CD8-positive, alpha-beta T cell (primary cell): ENCODE measurements at places on chromosomes 6 and 20. TPM values are rescaled to one million over a fixed set of nuclear protein-coding genes. Genes with fewer than 3 reads are reported as not detected.

UBE2C gene
- total RNA-seq = not detected

FLRT3 gene
- not detected for total RNA-seq

TREM2 gene
- total RNA-seq = not detected

CST4 gene
- not detected for total RNA-seq

DPPA5 gene
- total RNA-seq = not detected

LRRN4 gene
- total RNA-seq = not detected

MLN gene
- not detected for total RNA-seq

- DNase-seq = no peak
Observed at GRCh38 chr6:148768646-148769270, 21.9 kb downstream of the UST start.

DNA sequence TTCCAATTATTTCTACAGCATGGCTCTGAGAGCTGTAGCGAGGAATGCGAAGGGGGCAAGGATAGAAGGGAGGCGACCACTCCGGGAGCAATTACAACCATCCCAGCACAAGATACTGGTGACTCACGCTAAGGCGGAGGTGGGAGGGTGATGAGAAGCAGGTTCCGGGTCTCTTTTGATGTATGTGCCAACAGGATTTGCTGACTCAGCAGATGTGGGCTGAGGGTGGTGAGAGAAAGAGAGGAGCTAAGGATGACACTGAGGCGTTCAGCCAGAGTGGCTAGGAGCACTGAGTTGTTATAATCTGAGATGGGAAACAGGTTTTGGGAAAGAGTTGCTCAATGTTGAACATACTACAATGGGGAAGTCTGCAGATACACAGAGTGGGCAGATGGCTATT, 9.3 kb upstream of the TXNDC5 start:
- no peak for DNase-seq

DNA sequence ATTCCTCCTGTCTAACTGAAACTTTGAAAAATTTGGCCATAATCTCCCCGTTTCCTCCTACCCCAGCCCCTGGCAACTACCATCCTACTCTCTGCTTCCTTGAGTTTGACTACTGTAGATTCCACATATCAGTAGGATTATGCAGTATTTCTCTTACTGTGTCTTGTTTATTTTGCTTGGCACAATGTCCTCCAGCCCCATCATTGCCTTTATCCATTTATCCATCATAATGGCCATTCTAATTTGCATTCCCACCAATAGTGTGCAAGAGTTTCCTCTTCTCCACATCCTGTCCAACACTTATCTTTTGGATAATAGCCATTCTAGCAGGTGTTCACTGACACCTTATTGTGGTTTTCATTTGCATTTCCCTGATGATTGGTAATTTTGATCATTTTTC, 202.3 kb downstream of the THBS2 start:
- DNase-seq = no peak

DNA sequence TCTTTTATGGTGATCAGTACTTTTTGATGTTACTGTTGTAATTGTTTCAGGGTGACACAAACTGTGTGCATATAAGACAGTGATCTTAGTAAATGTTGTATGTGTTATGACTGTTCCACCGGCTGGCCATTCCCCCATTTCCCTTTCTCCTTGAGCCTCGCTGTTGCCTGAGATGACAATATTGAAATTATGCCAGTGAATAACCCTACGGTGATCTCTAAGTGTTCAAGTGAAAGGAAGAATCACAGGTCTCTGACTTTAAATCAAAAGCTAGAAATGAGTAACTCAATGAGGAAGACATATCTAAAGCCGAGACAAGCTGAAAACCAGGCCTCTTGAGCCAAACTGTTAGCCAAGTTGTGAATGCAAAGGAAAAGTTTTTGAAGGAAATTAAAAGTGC, 32.3 kb downstream of the TULP4 start:
- no peak for DNase-seq

DNA sequence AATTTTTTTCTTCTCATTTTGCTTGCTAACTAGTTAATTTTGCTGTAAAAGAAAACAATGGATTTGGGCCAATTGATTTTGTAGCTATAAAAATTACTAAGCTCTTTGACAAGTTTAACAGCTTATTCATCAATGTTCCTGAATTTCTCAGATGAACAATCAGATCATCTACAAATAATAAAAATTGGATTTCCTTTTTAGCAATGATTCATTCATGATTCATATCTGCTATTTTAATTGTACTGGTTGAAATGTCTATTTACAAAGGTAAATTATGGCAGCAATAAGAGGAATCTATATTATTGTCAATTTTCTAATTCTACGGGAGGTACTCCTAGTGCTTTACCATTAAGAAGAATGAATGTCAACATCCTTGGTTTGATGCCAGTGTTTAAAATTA, 178.8 kb upstream of the BTBD3 start:
- DNase-seq = no peak

DNA sequence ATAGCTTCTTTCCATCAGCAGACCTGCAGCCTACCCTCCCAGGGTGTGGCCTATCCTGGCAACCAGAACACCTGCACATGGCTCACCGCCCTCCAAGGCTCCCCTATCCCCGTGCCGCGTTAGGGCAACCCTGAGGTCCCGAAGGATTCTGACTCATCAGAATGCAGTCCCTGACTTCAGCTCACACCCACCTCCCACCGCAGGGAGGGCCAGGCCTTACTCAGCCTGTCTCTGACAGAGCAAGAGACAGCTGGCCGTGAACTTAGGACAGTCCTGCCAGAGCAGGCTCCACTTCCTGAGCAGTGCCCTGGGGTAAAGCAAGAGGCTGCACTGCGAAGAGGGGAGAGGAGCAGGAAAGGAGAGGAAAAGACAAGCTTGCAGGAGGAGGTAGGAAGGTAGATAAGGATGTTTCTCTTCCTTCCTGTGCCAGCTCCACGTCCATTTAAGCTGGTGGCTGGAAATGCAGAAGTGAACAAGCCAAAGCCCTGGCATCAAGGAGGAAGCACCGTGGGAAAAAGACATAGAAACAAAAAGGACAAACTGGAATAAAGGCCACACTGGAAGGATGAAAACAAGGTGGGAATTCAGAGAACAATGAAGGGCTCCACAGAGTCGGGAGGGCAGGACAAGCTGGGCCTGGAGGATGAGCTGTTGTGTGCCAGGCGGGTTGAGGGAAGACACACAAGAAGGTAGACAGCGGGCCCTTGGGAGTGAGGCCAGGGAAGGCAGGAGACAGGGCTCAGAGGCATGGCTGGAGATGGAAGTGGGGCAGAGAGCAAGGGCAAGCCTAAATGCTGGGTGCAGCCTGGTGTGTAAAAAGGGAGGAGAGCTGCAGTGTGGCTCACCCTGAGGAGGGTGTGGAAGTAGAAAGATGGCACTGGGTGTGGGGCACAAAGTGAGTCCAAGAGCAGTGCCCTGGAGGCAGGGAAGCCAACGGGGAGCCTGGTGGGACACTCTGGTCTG, 102.7 kb downstream of the SLC23A2 start:
- DNase-seq = no peak

DNA sequence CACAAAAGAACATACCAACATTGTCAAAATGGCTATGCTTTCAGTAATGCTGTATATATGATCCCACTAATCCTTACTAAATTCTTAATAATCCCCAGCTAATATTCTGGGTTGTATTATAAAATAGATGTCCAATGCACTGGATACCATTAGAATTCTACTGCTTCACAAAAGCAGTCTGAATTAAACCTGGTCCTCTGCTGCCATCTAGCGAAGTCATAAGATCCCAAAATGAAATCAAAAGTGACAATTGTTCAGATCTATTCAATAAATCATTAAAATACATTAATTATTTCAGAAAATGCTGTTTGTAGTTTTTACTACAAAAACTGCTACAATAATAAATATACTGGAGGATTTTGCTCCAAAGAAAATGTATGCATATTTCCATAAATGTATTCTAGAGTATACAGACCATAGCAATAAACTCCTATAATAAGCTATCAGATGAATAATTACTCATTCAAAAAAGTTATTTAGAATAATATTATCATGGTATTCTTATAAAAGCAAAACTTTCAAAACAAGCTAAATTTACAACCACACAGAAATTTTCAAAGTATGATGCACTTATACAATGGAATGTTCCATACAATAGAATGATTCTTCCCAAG, 92.6 kb downstream of the RNGTT start:
- peak; percentile 20 for DNase-seq

DNA sequence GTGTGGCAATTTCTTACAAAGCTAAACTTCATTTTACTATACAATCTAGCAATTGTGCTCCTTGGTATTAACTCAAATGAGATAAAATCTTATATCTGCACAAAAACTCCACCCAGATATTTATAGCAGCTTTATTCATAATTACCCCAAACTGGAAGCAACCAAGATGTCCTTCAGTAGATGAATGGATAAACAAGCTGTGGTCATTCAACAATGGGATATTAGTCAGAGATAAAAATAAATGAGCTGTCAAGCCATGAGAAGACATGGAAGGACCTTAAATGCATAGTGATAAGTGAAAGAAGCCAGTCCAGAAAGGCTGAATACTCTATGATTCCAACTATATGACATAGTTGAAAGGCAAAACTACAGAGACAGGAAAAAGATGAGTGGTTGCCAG, 98.9 kb upstream of the BMP2 start:
- DNase-seq = no peak

GRCh38 chr20:62636446-62636845, 5.9 kb upstream of the SLCO4A1 start:
- DNase-seq = no peak

GRCh38 chr20:8443464-8444072, 311.5 kb downstream of the PLCB1 start:
- no peak for DNase-seq

- no peak for DNase-seq
Observed at GRCh38 chr6:36662827-36663256, 15.7 kb upstream of the CDKN1A start.

GRCh38 chr6:138971601-138972000, 16.5 kb downstream of the REPS1 start:
- no peak for DNase-seq

DNA sequence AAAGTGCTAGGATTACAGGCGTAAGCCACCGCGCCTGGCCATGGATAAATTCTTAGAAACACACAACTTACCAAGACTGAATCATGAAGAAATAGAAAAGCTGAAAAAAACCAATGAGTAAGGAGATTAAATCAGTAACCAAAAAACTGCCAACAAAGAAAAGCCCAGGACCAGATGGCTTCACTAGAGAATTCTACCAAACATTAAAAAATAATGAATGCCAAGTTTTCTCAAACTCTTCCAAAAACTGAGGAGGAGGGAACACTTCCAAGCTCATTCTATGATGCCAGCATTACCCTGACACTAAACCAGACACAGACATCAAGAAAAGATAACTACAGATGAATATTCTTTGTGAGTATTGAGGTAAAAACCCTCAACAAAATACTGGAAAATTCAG, 44.3 kb downstream of the USP49 start:
- no peak for DNase-seq

- DNase-seq = no peak
Observed at GRCh38 chr6:156231026-156231765, 546.0 kb upstream of the ARID1B start.

DNA sequence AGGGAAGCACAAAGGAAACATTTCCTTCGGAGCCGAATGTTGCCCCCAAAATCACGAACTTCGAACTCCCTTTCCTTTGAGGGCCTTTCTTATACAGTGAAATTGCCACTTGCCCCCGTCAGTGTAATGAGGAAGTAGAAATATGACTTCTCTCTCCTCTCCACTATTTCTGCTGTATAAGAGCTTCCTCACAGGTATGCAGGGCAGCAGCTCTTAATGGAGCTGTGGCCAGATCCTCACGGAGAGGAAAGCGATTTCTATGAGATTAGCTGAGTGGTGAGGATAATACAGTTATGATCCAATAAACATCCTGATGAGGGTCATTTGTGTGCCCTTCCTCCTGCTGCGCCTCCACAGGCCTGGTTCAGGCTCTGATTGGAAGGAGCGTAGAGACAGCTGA, 10.8 kb upstream of the CPNE5 start:
- DNase-seq = no peak

DNA sequence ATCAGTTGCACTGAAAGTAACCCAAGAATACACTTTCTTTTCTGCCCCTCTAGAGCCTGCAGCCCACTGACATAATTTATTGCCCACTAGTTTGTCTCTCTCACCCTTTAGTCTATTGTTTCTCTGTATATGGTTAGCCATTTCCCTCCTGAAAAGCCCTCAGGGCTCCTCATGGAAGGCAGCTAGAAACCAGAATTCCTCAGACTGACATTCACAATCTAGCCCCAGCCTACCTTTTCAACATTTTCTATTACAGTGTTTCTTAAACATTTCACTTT, 21.4 kb upstream of the PAQR8 start:
- no peak for DNase-seq

DNA sequence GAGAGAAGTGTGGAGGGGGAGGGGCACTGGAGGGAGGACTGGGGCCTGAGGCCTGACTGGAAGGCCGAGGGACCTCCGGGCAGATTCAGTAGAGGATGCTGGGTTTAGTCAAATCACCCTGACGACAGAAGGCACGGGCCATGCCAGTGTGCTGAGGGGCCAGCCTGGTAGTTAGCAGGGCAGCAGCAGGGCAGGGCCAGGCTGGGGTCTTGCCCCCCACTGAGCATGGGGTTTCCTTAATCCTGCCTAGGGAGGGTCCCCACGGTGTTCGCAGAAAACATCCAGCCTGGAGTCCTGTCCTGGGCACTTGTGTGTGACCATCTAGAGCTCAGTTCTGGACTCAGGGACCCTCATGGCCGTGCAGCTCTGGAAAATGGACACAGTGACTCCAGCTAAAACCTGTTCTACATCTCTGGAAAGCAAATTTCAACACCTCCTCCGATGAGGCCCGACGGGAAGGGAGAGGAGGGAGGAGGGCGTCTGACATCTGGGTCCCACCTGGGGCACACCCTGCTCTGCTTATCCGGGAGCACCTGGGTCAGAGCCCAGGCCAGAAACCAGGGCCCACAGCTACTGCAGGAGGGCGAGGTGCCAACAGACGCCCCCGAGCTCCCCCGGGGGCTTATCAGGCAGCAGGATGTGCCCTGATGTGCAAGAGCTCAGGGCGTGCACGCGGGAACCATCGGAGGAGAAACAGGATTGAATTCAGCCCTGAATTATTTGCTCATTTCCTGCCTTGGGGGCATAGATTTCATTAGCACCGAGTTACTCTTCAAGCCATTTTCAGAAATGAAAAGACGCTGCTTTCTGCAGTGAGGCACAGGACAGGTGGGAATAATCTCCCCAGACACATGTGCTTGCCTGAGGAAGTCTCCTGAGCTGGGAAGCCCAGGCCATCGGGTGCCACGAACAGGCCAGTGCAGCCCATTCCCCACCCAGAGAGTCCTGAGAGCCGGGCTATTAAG, 78.0 kb upstream of the MPC1 start:
- DNase-seq = no peak

DNA sequence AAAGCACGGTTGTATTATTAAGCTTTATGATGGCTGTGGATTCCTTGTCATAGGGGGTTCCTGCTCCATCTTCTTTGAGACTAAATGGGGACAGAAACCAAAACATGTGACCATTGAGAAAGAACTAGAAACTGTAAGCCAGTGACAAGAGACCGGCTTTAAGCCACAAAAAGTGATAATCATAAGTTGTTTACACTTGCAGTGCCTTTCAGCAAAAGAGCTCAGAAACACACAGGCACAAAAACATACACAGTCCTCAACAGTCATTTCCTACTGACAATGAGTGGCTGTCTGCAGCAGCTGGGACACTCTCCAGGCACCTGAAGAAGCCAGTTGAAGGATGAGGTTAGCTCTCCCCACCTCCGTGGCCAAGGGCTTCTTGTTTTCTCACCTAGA, 20.0 kb upstream of the UBE2J1 start:
- no peak for DNase-seq

- DNase-seq = no peak
Observed at GRCh38 chr6:30711758-30712380, 5.2 kb downstream of the MDC1 start.
